Dermis blood vessel endothelial cell (primary cell): ENCODE measurements at places on chromosomes 6 and 20. TPM values are rescaled to one million over a fixed set of nuclear protein-coding genes. Genes with fewer than 3 reads are reported as not detected.
A peak's percentile ranks its signal among the peaks of the same experiment; 100 is the strongest.

DNA sequence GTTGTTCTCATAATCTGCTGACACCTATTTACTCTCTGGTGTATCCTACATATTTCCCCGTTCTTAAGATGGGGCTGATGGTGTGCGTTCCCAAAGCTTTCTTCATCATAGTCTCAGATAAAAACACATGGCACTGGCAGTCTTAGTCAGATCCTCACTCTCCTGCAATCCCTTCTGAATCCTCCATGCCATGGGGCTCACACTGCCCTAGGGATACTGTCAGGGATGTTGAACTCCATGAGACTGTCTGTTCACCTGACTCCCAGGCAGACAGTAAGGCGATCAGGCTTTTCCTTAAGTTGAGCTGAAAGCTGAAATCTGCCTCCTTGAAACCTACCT lies 76.0 kb downstream of the SLX4IP start:
- DNase-seq, result no peak

DNA sequence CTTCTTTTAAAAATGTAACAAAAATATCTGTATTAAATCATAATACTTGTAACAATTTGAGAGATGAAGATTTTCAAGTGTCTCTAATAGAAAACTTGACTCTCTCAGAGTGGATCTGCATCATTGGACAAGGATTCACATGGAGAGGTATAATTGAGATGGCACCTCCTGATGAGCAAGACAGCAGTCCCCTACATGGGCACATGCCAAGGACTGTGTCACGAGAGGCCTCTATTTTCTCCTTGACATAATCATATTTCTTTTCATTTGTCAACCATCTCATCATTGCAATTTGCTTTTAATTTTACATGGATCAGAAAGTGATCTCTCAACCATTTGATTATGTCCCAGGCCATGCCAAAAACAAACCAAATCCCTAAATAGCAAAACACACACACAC lies 206.8 kb upstream of the THEMIS start:
- no peak for DNase-seq

DNA sequence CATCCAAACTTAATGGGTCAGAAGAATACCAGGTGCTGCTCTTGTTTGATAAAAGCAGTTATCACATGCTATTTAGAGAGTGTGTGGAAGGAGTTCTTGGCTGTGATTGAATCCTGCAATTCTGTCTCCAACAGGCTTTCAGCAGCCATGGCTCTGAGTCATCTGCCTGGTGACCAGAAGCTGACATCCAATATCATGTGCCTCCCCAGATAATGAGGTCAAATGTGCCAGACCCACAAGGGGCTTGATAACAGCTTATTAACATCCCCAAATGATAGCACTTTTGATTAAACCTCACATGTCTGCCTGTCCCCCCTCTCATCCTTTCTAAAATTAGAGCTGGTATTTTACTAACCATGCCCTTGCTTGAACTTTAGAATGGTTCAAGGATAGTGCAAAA lies 175.7 kb upstream of the PLN start:
- DNase-seq, result peak; percentile 13

- DNase-seq, result no peak
Measured at GRCh38 chr6:163985710-163986109, 571.2 kb downstream of the QKI start.

GRCh38 chr6:17999425-17999824 lies 12.0 kb upstream of the KIF13A start:
- no peak for DNase-seq

WFDC9 gene
- not detected in 2 replicates for total RNA-seq

- no peak for DNase-seq
Measured at GRCh38 chr6:111215131-111215530, 127.8 kb downstream of the SLC16A10 start.

GRCh38 chr6:117264369-117264691 lies 1.0 kb upstream of the VGLL2 start:
- no peak for DNase-seq

DNA sequence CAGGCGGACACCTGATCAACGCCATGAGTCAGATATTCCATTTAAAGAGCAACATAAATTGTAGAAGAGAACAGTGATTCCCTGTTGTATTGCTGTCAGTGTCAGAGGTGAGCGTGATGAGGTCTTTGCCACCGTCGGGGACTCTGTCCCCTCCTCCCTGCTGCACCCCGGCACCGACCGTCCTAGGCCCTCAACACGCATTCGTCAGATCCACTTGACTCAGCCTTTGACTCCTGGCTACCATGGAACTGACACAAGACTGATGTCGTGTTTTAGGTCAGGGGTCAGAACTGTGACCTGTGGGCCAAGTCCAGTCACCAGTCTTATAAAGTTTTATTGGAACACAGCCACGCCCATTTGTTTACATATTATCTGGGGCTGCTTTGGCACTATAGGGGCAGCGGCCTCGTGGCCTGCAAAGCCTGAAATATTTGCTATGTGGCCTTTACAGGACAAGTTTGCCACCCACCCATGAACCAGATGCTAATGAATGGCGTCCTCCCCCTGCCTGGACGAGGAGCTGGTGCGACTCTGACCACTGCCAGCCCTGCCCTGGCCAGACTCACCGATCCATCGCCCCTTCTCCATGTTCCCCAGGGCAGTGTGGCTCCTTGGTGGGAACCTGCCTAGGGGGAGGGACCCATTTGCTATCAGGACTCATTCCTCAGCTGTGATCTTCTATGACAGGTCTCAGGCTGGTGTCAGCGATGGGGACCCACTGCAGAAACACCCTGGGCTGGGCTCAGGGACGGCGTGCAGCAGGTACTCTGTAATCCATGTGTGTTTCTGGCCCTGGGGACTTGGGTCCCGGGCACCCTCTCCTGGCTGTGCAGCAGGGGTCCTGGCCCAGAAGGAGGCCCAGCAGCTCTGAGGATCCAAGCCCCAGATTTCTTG lies 37.5 kb upstream of the PHACTR3 start:
- DNase-seq, result no peak

GHRH gene
- not detected in 2 replicates for total RNA-seq

HDGFL1 gene
- total RNA-seq, result not detected in 2 replicates
